Trophoblast cell (in vitro differentiated cells and primary cell): ENCODE measurements at places on chromosomes 16 and 17.

DNA sequence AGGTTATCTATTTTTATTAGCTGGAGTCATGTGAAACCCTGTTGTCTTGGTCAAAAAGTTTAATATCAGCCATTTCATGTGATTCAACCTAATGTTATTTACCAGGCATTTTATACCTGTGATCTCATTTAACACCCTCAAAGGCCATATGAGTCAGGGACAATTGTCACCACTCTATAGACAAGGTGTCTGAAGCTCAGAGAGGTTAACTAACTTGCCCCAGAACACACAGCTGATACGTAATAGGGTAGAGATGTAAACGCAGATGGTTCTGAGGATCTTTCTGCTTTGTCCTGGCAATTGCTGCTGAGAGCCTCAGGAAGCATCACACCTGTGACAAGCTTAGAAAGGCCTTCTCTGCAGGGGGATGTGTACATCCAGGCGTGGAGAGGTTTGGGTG lies 4.9 kb downstream of the CD300A start:
- DNase-seq: no peak
- H3K4me3 ChIP-seq: no peak overlapping the region
- no peaks in the 10 kb centered on the region for H3K36me3 ChIP-seq
- H3K4me1 ChIP-seq: no peaks in the 10 kb centered on the region

GRCh38 chr16:1823821-1824220 lies 2.8 kb downstream of the HAGH start:
- H3K4me1 ChIP-seq: no peaks in the 10 kb centered on the region
- H3K36me3 ChIP-seq: peaks cover 32% of the 10 kb centered on the region
- no peak overlapping the region for H3K27ac ChIP-seq

DNA sequence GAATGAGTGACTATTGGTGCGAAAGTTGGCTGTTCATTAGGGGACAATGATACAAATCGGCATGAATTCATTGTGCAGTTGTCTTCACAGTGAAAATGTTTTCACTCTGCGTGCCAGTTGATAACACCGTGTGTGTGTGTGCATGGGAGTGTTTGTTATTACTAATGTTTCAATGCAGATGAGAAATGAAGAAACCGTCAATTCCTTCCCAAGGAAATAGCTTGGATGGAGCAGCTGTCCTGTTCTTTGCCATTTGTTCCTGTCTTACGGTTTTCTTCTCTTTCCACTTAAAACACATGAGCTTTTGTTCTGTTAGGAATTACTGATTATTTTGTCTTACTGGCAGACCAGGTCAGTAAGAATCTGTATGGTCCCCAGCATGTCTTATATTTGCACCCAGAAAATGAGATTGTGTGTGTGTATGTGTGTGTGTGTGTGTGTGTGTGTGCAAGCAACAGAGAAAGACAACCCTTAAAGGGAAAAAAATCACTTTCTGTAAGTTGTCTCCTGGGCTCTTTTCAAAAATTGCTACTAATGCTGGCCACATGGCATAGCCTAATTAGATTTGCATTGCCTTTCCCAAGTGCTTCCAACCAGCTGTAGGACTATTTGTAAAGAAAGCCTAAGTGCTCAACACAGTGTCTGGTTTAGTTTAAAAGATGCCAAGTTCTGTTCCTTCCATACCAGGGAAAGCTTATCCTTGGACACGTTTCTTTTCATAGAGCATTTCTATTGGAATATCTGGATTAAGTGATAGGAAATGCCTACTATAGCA lies 23.8 kb downstream of the SHISA9 start:
- no peaks in the 10 kb centered on the region for H3K27me3 ChIP-seq
- H3K27ac ChIP-seq: no peak overlapping the region
- no peak for DNase-seq

- H3K4me3 ChIP-seq: no peak overlapping the region
- no peaks in the 10 kb centered on the region for H3K27me3 ChIP-seq
- peaks cover 18% of the 10 kb centered on the region for H3K4me1 ChIP-seq
Measured at GRCh38 chr16:10984509-10984908, 40.1 kb downstream of the CLEC16A start.

GRCh38 chr17:57900991-57901743 lies 51.3 kb upstream of the MRPS23 start:
- H3K36me3 ChIP-seq: no peaks in the 10 kb centered on the region
- peaks cover 42% of the 10 kb centered on the region for H3K4me1 ChIP-seq
- H3K27me3 ChIP-seq: no peaks in the 10 kb centered on the region
